ENCODE measurements at places on chromosomes 3 and 15.

GRCh38 chr3:64748244-64748904, 60.6 kb upstream of the ADAMTS9 start:
- no peak for DNase-seq

DNA sequence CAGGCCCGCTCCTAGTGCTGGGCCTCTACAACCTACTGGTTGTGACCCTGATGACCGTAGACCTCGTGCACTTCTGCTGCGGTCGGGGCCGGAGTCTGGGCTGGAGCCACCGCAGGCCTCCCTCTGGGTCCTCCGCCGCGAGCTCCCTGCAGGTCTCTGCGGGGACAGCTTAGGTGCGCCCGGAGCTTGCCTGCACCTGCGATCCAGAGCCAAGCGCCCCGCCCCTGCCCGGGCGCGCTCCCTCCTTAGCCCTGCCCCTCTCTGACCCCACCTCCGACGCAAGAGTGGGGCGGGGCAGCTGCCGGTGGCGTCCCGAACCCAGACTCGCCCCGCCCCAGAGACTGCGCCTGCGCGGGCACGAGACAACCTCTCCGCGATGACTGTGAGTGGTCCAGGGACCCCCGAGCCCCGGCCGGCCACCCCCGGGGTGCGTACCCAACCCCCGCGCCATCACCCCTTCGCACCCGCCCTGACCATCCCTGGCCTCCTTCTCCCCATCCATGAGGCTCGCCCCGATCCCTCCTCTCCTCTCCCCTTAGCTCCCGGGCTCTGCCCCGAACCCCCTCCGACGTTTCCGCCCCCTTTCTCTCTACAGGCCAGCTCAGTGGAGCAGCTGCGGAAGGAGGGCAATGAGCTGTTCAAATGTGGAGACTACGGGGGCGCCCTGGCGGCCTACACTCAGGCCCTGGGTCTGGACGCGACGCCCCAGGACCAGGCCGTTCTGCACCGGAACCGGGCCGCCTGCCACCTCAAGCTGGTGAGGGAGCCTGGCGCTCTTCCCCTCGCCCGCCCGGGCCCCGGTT, at the start of gene UNC45A:
Gene UNC45A, plus strand, starts transcription at position 337 of the 803 bp plus-strand sequence. Its CDS starts 40 bp downstream, at position 377.
- peak; percentile 89 for DNase-seq

- no peak for DNase-seq
These were observed 397.9 kb upstream of the GOLIM4 start for GRCh38 chr3:168493412-168494205.

GRCh38 chr3:81913886-81914663, 152.6 kb upstream of the GBE1 start:
- DNase-seq: no peak

- DNase-seq: no peak
These were observed 1505.7 kb upstream of the CADM2 start for GRCh38 chr3:83453056-83453455.

GRCh38 chr15:39542385-39543065, 38.4 kb upstream of the THBS1 start:
- no peak for DNase-seq

DNA sequence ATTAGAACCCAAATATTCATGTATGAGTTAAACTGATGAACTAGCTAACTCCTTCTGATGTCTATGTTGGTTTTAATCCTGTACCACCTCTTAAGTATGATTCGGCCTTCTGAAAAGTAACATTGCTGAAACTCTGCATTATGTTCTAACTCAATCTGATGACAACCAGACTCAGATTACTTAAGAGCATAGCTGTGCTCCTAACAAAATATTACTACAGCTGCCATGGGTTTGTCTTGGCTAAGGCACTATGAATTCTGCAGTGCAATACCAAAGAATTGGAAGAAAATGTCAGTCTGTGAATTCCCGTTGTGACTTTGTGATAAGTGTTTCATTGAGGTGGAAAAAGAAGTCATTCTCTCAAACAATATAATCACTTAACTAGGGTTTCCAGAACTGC, 224.4 kb downstream of the ZMAT3 start:
- DNase-seq: no peak

DNA sequence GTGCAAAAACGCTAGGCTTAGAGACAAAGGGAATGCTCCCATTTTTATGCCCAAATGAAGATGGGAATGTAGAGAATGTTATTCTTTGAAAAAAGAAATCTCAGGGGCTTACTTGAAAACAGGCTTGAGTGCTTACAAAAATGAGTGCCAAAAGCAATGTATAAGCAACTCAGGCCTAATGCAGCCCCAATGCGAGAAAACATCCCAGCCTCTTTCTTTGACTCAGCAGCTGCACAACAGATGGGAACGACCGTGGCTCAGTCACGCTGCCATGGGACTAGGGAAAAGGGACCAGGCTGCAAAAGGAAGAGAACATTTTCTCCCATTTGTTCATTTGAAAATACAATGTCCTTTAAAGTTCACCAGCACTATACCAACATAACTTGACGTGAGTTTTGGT, 246.4 kb upstream of the LRIG1 start:
- no peak for DNase-seq

GRCh38 chr3:13135811-13136321, 62.6 kb upstream of the IQSEC1 start:
- DNase-seq: no peak

DNA sequence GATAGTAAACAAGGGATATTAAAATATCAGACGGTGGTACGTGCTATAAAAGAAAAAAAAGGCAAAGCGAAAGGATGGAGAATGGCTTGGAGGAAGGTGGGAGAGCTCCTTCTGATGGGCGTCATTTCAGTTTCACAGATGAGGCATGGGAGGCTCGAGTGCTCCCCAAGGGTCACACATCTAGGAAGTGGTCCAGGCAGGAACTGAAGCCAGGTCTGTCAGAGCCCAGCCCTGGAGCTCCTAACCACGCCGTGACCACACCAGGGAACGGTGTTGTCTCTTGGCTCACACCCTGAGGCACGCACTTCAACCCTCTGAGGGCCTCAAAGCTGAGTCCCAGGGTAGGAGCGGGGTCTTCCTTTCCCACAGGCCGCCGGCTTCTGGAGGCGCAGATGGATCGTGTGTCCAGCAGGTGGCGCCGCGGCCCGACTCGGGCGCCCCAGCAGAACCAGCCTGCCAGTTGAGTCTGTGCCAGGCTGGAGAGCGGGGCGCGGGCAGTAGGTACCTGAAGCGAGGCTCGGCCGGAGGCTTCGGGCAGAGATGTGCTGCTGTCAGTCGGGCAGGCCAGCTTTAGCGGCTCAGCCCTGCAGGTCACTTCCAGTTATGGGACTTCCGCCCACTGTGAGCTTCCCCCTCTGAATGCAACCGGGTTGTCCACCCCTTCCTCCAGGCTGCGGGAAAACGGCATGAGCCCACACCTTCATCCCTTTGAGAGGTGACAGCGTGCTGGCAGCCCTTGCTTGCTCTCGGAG, 68.1 kb downstream of the SLC6A1 start:
- DNase-seq: peak; percentile 0

DNA sequence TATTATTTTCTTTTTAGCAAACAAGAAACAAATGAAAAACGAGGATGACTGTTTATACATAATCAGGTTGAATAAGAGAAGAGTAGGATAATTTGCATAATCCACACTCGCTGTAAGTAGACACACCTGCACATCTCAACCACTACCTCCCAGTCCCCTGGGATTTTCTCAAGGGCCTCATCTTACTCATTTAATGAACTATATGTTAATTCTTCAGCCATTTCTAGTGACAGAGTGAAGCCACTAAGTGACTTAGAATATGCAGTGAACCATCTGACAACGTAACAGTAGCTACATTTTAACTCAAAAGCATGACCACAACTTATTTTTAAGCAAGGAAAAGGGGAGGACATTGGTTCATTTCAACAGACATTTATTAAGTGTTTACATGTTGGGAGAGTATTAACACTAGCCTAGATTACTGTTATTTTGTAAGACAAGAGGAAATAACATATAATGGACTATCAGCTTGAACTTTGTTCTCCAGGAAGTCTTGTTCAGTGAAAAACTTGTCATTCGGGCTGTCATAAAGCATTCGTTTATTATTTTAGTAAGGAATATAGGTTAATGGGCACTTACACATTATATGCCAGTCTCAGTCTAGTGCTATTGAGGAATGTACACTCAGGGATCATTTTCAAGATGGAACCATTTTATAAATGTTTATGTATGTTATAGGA, 173.0 kb upstream of the ROBO2 start:
- no peak for DNase-seq

- no peak for DNase-seq
These were observed 227.2 kb downstream of the RSRC1 start for GRCh38 chr3:158337110-158337509.

DNA sequence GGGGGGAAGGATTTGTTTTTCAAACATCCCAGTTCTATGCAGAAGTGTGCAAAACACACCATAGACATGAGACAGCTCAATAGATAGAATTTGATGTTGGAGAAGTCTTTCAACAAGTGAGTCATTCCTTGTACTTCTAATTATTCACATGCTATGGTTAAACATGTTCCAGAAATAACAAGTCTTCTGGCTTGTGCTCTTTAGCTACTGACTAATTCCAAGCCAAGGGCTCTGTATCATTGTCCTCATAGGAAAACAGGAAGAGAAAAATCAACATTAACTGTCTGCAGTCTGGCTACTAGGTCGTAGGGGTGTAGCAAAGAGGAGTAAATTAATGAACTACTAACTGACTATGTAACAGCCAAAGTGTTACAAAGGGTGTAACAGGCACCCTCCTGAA, 25.8 kb downstream of the LDHAL6B start:
- DNase-seq: no peak
